ENCODE measurements at places on chromosomes 6 and 20.

- no peak for DNase-seq
Observed at GRCh38 chr6:121810158-121811032, 374.9 kb downstream of the GJA1 start.

- DNase-seq: peak; percentile 43
Observed at GRCh38 chr6:13538084-13538483, 36.3 kb upstream of the SIRT5 start.

DNA sequence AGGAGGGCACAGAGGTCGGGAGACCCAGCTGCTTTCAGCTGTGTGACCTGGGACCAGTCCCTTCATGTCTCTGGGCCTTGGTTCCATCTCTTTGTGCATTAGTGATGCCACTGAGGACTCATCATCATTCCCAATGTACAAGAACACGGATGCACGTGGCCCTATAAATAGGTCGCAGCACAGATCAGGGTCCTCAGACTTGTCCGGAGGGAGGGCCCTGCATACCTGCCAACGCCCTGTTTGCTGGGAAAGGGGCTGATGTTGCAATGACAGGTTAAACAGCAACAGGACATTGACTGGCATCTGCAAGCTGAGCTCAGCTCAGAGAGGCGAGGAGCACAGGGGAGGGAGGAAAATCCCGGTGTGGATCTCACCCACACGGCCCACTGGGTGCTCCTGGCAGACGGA is 21.8 kb downstream of the TGM2 start:
- no peak for DNase-seq

GRCh38 chr6:15332446-15332845 is 86.6 kb downstream of the JARID2 start:
- no peak for DNase-seq

- DNase-seq: no peak
Observed at GRCh38 chr20:52461582-52461981, 270.0 kb upstream of the ZFP64 start.

DNA sequence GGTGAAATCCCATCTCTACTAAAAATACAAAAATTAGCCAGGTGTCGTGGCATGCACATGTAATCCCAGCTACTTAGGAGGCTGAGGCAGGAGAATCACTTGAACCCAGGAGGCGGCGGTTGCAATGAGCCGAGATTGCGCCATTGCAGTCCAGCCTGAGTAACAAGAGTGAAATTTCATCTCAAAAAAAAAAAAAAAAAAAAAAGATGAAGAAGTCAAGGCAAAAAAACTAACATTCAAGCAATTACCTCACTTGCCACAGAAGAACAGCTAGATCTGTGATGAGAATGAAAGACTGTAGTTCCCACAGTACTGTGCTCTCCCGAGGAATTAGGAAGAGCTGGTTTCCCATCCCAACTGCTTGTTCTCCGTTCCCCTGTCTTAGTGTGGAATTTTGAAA is 144.7 kb upstream of the ECI2 start:
- no peak for DNase-seq

DNA sequence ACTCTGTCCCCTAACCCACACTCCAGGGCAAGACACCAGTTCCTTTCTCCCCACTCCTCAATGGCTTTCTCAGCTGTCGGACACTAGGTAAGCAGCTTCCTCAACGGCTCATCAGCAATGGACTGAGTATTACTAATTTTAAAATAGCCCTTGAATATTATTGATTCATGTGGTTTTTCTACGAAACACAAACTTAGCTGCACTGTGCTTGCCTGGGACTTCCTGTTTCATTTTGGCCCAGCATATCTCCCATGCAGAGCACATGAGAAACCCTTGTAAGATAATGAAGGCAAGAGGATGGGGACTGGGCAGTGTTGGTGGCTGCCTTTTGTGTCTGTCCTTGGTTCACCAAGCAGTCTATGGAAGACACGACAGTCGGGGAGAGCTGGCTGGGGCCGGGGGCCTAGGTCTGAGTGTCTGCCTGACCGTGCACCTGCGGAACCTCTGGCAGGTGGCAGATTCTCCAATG is 48.9 kb downstream of the RNASET2 start:
- DNase-seq: no peak

GRCh38 chr6:133610227-133610840 is 278.6 kb upstream of the TCF21 start:
- DNase-seq: no peak

DNA sequence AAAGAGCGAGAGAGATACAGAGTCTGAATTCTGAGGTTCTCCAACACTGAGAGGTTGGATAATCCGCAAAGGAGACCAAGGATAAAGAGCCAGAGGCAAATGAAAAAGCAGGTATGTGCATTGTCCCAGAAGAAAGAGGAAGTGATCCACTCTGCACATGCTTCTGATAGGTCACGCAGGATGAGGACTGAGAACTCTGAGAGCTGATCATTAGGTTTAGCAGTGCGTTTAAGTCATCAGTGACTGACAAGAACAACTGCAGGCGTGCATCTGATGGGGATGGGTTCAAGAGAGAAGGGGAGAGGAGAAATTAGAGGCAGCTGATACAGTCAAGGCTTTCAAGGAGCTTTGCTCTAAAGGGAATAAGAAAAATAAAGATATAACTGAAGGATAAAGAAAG is 301.2 kb upstream of the SGK1 start:
- no peak for DNase-seq

- DNase-seq: no peak
Observed at GRCh38 chr6:142357879-142358278, 56.1 kb downstream of the ADGRG6 start.

GRCh38 chr6:53426667-53427270 is 78.0 kb upstream of the ELOVL5 start:
- no peak for DNase-seq

- DNase-seq: no peak
Observed at GRCh38 chr20:52622081-52622480, 350.1 kb upstream of the TSHZ2 start.

DNA sequence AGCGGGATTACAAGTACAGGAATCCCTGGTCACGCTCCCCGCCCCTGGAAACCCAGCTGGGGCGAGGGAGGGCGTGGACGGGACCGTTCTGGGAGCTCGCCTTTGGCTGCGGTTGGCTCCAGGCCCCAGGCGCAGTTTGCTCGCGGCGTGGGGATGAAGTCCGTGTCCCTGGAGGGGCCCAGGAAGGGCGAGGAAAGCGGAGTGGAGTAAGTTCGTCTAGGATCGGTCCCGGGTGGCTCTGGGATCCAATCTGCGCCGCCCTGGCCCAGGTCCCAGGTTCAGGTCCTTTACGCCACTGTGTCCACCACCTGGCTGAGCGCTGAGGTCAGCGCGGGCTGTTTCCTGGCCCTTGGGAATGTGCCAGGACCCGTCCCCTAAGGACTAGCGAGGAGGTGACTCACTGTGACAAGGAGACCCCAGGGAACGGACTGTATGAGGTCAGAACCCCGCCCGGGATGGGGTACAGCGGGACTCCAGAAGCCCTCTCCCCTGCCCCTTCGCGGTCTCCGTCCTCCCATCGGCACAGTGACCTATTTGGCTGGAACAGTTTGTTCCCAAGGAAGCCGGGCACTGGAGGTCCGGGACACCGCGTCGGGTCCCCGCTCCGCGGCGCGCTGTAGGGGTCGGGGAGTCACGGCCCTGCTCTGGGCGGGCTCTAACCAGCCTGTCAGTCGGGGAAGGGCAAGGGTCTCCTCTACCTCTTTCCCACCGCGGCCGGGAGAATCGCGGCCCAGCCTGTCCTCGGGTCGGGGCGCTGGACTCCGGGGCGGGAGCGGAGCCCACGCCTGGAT is 724 bp downstream of the CDKN1A start:
- no peak for DNase-seq

DNA sequence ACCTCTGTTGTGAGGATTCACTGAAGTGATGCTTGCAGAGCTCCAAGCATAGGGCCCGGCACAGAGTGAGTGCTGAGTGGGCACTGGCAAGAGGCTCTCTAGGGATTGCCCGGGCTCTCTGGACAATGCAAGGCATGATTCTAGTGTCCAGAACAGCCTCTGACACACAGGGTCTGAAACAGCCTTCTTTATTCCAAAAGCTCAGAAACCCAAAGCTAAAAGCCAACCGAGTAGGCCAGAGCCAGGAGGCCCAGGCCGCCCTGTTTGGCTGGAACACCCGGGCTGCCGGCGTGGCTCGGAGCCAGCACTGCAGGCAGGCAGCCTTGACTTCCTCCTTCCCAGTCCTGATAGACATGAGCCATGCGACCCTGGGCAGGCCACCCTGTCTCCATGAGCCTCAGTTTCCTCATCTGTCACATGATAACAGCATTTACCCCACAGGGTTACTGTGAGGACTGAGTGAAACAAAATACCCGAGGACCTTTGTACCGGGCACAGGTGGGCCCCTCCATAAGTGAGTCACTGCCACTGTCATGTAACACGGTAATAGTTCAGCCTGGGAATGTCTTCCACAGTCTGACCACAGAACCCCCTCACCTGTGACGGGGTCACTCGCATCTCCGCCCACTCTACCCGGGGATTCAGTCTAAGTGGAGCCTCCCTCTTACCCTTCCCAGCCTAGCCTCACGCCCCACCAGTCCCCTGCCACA is 51.5 kb downstream of the PTPRT start:
- no peak for DNase-seq

GRCh38 chr6:122495612-122496011 is 24.0 kb upstream of the SERINC1 start:
- DNase-seq: no peak

- no peak for DNase-seq
Observed at GRCh38 chr6:22808466-22808865, 239.1 kb downstream of the HDGFL1 start.

GRCh38 chr6:72580281-72580940 is 41.5 kb upstream of the KCNQ5 start:
- DNase-seq: no peak

DNA sequence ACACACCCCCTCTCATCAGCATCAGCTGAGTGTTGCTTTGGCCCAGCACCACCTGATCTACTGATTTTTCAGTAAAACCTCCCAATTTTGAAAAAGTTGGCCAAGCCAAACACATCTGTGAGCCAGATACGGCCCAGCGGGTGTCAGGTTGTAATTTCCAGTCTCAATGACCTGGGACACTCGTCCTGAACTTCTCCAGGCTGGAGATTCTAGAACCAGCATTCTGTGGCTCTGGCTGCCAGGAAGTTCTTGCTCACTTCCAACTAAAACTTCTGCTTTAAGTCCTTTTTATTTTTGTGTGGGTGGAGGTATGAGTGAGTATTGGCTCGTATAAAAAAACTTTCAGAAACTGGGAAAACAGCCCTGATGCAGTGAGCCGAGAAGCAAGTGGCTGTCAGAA is 5.1 kb downstream of the KIAA1755 start:
- no peak for DNase-seq

DNA sequence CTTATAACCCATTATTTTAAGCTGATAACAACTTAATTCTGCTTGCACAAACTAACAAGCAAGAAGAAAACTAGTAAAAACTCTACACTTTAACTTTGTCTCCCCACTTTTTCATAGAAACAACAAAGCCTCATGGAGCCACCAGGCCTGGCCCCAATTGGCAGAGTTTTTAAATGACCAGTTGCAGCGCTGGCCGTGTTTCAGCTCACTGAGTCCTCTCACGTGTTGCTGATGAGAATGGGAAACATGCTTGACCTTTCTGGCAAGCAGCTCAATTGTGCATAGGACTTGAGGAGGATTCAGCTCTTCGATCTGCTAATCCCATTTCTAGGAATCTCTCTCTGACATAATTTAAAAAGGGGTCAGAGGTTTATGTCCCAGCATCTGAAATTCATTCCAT is 24.5 kb upstream of the GRM4 start:
- no peak for DNase-seq

Data from left kidney (tissue), 8 donors.